ENCODE measurements at places on chromosomes 7 and 10.

GRCh38 chr10:102537948-102538347 is 34.2 kb downstream of the SUFU start:
- no peak for DNase-seq

DNA sequence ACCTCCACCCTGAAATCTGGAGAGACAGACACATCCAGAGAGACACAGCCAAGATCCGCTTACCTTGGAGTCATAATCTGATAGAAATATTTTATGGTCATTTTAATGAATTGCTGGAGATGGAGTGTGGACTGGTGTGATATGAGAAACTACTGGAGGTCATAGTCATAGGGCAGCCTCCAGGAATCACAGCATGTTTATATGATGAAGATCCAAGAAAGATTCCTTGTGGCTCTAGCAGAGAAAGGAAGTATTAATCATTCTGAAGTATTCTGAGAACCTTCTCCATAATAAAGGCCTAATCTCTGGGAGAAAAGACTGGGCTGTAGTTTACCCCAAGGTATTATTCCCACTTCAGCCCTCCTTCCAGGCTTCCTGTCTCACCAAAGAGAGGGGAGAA is 38.0 kb downstream of the POLR1F start:
- no peak for DNase-seq

DNA sequence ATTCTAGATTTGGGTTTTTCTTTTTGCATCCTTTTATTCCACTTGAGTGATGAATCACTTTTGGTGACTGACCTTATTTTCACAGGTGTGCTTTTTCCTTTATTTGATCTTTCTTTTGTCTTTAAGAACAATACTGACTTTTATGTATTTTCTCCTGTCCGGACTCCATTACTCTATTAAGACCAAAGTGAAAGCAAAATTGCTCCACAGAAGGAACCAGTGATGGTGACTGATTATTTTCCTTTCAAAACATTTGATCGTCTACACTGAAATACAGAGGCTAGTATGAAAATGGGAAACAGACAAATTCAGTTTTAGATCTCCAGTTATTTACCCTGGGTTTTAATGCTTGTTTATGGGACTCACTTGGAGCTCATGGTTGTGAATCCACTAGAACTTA is 15.5 kb downstream of the EXOC4 start:
- no peak for DNase-seq

- DNase-seq = peak; percentile 45
Measured at GRCh38 chr10:117541909-117542705, 439 bp upstream of the EMX2 start.

DNA sequence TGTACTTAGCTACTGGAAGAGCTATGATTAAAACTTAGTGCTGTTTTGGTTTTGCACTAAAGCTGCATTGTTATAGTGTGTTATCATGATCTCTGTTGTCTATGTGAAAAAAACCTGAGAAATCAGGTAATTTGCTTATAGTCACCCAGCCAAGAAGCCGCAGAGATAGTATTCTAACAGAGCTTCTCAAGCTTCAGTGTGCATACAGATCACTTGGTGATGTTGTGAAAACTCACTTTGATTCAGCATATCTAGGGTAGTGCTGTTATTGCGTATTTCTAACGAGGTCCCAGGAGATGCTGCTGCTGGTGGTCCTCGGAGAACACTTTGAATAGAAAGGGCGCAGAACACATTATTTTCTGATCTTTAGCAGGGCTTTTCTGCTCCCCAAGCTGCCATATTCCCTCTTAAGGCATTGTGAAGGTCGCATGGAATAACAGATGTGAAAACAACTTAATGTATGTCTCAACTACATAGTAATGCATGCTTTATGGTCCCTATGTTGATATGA is 68.4 kb upstream of the PDCD4 start:
- DNase-seq = no peak

- DNase-seq = no peak
Measured at GRCh38 chr10:124911124-124912067, 30.5 kb upstream of the ZRANB1 start.

- no peak for DNase-seq
Measured at GRCh38 chr7:159370-160270, 32.8 kb upstream of the FAM20C start.

GRCh38 chr7:141290973-141291372 is 217.1 kb downstream of the TMEM178B start:
- no peak for DNase-seq

DNA sequence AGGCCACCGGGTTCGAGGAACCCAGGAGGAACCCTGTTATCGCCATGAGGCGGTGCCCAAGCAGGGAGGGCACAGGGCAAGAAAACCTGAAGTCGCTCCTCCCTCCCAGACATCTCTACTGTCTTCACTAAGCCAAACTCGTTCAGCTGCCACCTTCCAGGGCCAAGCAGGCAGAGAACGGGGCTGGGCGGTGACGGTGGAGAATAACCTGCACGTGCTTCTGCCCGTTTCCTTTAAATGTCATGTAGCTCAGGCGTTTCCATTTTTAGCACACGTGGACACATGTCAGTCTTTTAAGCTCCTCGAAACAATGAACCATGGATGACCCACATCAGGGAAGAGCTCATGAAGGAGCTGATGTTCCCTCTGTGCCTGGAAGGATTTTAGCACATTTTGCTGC is 124.3 kb upstream of the KLF6 start:
- no peak for DNase-seq

DNA sequence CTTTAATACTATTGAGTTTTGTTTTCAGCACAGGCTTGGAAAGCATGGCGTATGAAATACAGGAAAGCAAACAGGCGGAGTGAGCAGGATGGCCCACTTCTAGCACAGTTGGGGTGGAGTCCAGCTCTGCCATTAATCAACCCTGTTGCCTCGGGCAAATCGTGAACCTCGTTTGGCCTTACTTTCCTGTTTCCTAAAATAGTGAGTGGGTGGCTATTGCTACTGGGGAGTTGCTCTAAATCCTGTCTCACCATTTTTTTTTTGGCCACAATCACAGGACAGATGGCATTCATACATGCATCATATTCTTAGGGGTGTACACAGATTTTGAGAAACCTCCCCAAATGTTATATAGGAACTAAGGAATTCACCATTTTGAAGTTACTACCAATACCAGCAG is 157.8 kb downstream of the ANLN start:
- no peak for DNase-seq

- peak; percentile 55 for DNase-seq
Measured at GRCh38 chr10:82358486-82359099, 483.6 kb downstream of the NRG3 start.

- DNase-seq = no peak
Measured at GRCh38 chr7:23700046-23700445, 10.0 kb upstream of the STK31 start.

DNA sequence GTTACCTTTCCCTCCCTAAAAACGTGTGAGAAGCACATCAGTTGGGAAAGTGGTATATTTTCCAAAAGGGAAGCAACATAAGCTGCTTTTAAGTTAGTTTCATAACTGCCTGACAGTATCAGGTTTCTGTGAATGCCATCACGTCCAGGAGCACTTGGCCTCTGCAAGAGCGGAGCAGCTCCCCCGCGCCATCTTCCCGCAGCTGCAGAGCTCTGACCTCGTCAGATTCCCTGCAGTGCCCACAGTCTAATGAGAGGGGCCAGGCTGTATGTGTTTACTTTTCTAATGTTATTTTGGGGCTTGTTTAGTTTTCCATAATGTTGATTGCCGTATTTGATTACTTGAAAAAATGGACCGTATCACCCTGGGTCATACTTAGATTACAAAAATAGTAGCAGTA is 74.2 kb downstream of the MGMT start:
- no peak for DNase-seq

DNA sequence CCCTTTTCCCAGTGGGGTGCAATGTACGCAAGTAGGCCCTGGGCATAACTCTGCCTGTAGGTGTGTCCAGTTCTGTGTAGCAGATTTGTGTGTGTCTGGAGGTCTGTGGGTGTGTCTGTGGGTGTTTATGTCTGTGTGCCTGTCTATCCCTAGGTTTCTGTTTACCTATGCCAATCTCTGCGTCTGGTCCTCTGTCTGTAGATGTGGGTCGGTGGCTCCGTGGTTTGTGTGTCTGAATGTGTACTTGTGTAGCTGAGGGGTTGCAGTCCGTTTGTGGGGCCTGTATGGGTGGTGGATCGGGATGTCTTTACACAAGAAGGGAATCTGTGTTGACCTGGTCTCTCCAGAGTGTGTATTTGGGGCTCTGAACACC is 932 bp downstream of the NYAP1 start:
- no peak for DNase-seq

GRCh38 chr10:102752934-102753664 is 9.4 kb downstream of the WBP1L start:
- peak; percentile 33 for DNase-seq

DNA sequence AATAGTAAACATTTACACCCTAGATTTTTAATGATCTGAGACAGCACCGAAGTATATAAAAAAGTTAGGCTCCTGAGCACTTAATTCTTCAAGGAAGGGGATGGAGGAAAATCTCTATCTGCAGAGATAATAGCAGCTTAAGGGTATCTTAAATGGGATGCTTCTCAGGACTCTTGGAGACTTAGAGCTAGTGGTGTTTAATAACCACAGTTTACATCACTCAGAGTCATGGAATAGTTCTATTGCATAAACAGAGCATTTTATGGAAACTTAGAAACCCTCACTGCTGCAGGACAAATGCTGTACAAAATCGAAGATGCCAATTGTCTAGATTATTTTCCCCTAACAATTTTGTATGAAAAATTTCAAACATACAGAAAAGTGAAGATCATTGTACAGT is 398.9 kb upstream of the GALNT17 start:
- no peak for DNase-seq

DNA sequence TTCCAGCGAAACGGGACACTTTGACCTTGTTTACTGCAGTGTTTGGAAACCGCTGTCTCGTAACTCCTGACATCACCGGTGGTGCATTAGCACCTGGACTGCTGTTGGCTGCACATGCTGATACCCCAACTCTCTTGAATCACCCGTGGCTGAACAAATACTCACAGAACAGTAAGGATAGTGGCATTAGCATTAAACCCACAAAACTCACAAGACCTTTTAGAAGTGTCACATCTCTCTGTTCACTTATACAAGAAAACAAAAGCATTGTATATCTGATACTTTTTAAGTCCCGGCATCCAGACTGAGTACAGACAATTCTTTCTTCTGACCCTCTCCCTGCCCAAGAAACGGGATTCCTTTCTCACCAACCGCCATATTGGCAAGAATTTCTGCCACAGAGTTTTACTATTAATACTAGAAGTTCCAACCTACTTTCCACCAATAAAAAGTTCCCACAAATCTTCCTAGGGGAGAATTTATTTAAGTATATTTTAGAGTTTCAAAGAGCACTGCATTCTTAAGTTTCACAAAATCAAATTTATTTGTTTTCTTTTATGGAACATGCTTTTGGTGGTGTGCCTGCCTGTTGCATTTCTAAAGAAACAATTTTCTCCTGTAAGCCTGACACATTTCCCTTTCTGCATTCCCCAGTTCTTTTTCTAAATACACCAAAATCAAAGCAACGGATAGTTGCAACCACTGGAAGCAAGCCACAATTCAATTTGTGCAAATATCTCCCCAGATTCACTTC is 208.4 kb upstream of the KLF14 start:
- no peak for DNase-seq

GRCh38 chr7:16509829-16510228 is 16.8 kb upstream of the LRRC72 start:
- no peak for DNase-seq

DNA sequence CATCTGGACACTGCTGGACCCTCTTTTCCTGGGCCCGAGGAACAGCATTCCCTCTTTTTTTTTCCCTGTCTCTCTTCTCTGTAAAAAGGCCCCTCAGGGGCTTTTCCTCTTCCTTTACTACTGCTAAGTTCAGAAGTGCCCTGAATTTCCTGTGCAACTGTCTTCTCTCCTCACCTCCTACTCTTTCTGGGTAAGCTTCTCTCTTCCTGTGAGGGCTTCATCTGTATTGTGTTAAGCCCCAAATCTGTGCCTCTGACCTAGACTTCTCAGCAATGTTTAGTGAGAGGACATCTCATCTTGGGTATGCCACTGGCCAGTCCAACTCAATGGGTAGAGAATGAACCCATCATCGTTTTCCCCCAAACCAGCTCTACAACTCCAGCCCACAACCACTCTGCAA is 174.2 kb downstream of the PTEN start:
- no peak for DNase-seq

GRCh38 chr10:776772-777171 is 87.3 kb upstream of the DIP2C start:
- DNase-seq = no peak

GRCh38 chr7:127983804-127984332 is 47.4 kb downstream of the LRRC4 start:
- DNase-seq = no peak

- DNase-seq = no peak
Measured at GRCh38 chr7:51188987-51189386, 127.6 kb downstream of the COBL start.

DNA sequence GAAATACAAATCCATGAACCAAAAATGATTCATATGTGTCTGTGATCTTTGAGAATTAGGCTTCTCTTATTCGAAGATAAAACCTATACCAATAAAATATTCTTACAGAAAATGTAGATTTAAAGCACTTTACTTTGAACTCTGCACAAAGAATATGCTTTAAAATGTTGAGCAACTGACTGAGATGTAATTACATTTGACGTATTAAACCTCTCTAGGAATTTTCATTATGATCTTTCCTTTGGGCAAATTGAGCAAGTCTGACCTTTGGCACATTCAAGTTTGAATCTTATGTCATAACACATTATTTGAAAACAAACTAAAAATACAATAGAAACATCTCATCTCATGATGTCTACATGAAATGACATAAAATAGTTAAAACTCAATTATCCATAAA is 69.2 kb upstream of the AHR start:
- no peak for DNase-seq

DNA sequence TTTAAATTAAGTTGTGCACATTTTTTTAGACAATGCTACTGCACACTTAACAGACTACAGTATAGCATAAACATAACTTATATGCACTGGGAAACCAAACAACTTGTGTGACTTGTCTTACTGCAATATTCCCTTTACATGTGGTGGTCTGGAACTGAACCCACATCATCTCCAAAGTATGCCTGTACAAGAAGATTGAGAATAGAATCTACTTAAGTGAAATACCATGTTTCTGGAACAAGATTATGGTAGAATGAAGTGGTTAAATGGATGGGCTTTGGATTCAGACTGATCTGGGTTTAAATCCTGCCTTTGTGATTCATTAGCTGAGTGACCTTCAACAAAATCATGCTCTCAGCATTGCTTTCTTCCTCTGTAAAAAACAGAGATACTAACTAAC is 30.7 kb downstream of the CUL2 start:
- DNase-seq = no peak

DNA sequence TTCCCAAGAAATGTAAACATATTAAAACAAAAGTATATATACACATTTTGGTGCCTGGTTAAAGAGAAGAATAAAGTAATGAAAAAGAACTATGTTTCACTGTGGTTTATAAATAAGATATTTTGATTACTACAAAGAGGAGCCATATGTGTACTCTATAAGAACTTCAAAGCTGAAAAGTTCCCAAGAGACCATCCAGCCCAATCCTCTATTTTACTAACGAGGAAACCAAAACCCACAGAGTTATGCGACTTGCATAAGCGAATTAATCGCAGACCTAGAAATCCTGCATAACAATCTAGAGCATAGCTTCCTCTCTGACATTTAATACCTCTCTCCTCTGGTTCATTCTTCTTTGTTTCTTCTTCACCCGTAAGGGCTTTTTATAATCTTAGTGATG is 937.1 kb downstream of the CNTNAP2 start:
- DNase-seq = no peak

- DNase-seq = no peak
Measured at GRCh38 chr10:118827466-118828155, 72.8 kb upstream of the CACUL1 start.

Measured in BE2C (cell line).